ENCODE measurements at places on chromosomes 5 and 9.

DNA sequence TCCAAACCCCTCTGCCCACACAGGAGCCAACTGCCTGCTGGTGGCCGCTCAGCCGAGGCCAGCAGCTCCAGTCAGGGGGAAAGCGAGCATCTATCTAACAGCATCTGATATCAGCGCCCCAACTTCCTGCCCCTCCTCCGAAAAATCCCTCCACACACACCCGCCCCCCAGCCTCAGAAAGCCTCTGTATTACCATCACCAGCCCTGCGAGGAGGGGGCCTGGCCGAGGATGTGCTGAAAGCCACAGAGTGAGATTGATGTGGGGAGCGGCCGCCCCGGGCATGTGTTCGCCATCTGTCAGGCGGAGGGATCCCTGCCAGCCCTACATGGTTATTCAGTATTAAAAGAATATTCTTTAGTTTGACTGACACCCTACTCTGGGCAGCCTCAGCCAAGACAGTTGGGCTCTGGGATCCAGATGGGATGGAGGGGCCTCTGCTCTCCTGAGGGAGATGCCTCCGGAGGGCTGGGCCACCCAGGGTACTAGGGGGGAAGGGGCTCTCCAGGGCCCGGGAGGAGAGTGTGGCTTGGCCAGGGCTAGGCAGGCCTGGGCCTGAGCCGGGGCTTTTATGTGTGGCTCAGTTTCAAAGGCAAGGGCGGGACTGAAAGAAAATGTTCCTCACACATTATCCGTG is 98.0 kb downstream of the HSD17B3 start:
- DNase-seq = no peak

DNA sequence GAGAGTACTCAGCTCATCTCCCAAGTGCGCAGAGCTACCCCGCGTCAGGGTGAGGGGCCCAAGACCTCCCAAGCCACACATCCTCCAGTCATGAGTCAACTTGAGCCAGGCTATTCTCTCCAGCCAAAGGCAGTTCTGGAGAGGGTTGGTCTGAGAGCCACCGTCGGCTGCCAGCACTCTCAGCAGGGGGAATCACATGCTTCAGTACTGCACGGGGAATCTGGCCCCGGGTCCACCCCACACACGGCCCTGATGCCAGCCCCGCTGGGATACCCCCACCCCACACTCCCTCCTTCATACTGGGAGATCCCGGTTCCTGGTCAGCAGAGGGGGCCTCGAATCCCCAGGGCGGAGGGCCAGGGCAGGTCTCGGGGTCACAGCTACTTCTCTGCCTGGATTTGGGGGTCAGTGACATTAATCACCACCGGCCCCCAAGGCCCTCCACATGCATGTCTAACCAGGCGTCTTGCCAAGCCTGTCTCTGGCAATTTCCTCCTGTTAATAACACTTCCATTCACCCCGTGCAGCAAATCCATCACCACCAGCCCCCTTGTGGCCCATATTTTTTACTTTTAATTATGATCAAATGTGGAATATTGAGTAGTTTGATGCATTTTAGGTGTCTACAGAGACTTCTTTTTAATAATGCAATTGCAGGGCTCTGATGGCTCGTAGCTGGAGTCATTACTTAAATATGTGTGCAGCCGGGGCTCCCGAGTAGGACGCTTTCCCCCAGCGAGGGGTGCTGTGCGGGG is 102.9 kb upstream of the PPP1R26 start:
- no peak for DNase-seq

DNA sequence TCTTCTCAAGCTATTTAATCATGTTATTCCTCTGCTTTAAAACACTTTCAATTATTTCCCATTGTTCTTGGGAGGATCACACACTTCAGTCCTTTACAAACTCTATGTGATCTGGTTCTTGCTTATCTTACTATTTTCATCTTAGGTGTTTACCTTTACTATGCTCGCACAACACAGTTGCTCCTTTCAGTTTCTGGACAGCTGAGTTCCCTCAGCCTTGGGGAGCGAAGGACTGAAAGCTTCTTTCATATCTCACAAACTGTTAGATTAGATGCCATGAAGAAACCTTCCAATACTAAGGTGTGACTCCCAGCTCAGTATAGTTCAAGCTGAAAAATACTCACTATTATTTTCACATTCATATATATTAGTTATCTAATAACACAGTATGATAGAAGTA is 117.9 kb downstream of the CDC42SE2 start:
- DNase-seq = no peak

DNA sequence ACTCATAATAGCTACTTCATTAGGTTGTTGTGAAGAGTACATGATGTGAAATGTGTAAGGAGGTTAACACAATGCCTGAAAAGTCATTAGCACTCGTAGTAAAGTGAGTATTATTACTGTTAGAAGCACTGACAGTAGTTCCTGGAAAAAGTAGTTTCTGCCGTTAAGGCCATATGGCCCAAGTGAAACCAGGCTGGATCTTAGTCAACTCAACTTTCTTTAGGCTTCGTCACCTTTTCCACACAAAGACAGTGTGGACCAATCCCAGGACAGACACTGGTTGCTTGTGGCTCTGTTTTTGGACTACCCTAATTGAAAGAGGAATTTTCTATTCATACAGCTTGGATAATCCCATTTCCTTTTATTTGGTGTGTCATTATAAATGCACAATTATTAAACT is 29.4 kb upstream of the CKMT2 start:
- no peak for DNase-seq

GRCh38 chr5:2295476-2295875 is 412.8 kb upstream of the IRX4 start:
- DNase-seq = no peak

DNA sequence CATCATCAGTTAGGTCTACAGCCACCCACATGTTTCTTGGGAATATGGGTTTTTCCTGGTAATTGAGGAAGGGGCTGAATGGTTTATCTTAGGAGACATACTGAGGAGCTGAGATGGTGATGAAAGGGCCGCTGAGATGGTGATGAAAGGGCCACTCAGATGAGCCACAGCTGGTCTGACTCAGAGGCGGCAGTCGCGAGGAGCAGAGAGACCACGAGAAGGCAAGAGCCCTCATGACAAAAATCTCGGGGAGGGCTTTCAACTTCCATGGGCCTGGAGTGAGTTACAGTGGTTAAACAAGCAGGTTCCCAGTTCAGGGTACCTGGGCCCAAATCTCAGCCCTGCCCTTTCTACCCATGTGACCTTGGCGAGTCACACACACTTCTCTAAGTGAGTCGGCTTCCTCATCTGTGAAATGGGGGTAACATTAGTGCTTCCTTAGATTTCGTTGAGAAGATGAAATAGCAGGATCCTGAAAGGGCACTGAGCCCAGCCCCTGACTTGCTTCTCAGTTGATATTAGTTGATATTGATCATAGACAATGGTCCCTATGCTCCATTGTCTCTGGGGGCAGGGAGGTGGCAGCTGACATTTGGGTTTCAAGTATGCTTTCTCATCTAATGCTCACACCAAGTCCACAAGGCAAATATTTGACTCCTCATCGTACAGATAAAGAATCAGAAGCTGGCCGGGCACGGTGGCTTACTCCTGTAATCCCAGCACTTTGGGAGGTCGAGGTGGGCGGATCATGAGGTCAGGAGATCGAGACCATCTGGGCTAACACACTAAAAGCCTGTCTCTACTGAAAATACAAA is 169.5 kb downstream of the RGS3 start:
- peak; percentile 24 for DNase-seq

DNA sequence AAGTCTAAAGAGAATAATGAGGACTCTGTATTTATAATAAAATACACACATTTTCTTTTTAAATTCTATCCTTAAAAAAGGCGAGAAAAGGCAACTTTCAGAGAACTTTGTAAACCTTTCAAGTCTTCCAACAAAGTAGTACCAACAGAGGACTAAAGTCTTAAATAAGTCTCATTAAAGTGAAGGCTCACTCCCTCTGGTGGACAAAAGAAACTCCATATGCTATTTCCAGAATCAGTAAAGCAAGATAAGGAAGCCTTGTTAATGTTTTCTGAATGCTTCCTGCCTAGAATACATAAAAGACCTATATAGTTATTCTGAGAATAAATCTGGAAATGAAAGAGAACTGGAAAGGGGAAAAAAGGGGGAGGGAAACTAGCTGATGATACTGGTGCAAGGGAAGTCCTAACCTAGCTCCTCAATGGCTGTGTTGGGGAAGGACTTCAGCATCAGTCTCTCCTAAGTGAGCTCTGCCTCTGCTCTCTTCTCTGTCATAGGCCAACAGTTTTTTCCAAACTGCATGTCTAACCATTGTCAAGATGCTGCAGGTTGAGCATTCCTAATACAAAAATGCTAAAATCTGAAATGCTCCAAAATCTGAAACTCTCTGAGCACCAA is 7.2 kb downstream of the HMGCS1 start:
- DNase-seq = peak; percentile 67

DNA sequence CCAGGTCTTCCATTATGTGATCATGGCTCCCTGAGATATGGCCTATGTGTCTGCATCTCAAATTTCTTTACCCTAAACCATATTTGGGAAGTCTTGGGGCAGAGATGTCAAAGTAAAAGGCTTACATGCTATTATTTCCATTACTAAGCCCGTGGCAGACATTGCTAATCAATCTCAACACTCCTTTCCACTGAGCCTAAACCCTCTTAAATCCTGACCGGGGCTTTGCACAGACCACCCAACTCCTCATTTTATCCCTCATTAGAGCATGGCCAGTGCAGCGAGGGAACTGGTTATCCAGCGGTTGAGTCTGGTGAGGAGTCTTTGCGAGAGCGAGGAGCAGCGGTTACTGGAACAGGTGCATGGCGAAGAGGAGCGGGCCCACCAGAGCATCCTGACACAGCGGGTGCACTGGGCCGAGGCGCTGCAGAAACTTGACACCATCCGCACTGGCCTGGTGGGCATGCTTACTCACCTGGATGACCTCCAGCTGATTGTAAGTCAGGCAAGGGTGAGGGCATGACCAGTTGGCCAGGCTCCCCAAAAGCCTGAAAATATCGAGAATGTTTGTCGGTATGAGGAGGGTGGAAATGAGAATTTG is 11.0 kb downstream of the BSPRY start:
- DNase-seq = no peak

DNA sequence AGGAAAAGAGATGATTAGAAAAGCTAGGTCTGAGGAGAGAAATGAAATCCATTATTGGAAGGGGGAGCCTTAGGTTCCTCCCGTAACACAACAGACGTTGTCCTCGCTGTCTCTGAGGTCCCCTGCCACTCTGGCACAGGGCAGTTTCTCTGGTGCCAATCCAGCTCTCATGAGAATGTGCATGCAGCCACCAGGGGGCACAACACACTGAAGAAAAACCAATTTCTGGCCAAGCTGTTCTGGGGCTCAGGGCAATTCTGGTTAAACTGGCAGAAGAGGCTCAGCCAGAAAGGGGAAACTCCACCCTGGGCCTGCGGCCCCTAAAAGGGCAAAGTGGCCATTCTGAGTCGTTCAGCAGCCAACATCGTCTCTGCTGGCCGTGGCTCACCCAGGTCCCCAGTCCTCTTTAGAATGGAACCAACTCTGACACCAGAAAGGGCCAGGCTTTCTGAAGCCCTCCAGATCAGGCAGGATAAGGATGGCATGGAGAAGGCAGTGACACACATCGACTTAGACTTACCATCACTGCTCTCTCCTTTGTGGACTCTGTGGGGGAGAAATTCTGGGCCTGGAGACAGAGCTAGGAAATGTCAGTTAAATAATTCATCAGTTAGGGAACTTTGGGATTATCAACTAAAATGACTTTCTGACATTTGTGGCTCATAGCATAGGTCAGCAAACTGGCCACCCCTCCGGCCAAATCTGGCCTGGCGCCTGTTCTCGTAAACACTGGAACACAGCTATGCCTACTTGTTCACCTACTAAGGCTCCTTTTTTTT is 58.5 kb upstream of the GOLPH3 start:
- peak; percentile 45 for DNase-seq

DNA sequence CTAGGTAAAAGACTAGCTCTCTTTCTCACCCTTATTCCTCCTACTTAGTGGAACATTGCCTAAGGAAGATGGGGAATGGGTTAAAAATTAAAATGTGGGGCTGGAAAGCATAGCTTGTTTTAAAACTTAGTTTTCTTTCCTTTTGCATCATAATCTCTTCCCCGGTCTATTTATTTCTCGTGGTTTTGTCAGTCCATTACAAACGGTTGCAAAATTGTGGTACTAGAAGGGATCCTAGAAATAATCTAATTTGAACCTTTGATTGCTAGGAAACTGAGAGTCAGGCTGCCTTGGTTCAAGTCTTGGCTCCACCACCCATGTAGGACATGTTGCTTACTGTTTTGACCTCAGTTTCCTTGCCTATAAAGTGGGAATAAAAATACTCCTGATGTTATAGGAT is 1.3 kb downstream of the IL31RA start:
- no peak for DNase-seq

- DNase-seq = no peak
These were observed 12.5 kb upstream of the LHX2 start for GRCh38 chr9:123998970-123999621.

DNA sequence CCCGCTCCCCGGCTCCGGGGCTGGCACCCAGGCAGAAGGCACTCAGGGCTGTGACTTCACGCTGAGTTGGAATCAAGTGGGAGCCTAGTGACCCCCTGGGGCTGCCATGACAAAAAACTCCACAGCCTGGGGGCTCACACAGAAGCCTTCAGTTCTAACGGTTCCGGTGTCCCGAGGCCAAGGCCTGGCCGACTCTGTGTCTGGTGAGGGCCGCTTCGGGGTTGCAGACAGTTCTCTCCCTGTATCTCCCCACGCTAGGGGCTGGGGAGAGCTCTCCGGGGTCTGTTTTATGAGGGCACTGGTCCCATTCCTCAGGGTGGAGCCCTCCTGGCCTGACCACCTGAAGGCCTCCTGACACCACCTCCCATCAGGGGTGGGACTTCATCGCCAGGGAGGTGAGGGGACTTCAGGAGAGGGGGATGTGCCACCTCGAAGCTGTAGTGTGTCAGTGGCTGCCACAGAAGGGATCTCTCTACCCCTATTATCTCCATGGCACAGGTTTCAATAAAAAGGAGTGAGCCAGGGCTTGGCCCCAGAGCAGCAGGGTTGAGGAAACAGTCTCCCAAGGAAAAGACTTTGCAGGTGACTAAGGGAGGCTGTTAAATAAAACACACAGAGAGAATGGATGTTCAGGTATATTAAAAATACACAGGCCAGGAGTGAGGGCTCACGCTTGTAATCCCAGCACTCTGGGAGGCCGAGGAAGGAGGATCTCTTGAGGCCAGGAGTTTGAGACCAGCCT is 1.5 kb upstream of the SLC6A3 start:
- DNase-seq = no peak

GRCh38 chr5:169521366-169521983 is 62.1 kb upstream of the SPDL1 start:
- DNase-seq = no peak

GRCh38 chr5:83492331-83492730 is 20.8 kb downstream of the VCAN start:
- DNase-seq = no peak

GRCh38 chr9:106296426-106296825 is 566.5 kb upstream of the ZNF462 start:
- no peak for DNase-seq
